Muscle of arm (tissue), 14 donors: ENCODE measurements at places on chromosomes 4 and X. TPM values are rescaled to one million over a fixed set of nuclear protein-coding genes. Genes with fewer than 3 reads are reported as not detected.

DNA sequence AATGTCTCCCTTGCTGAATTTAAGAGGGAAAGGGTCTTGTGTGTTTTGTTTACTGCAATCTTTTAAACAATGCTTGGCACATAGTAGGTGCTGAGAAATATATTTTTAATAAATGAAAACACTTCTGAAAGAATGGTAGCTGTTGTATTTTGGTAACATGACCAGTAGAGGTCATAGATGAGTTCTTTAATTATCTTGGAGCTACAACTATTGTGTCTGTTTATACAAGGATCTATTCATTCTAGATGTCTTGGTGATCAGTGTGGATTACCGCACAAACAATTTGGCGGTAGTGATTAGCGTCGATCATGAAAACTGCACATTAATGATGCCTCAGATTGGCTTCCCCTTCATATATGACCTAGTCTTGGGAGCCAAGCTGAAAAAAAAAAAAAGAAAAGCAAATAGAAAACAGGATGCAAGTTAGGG is 21.4 kb upstream of the SCRG1 start:
- no peak for DNase-seq

- DNase-seq: no peak
Measured at GRCh38 chr4:19944251-19944650, 307.5 kb upstream of the SLIT2 start.

GRCh38 chr4:176123710-176124407 is 58.2 kb downstream of the WDR17 start:
- DNase-seq: no peak

BTK gene
- polyA plus RNA-seq: 3.4 TPM

- DNase-seq: no peak
Measured at GRCh38 chr4:144967161-144967560, 130.8 kb downstream of the ANAPC10 start.

- DNase-seq: no peak
Measured at GRCh38 chr4:4226606-4227438, at the start of gene OTOP1. Gene OTOP1 (minus strand): TSS chr4:4226929. CDS start chr4:4226864, 65 bp downstream.
